Fibroblast of skin of left biceps (primary cell): ENCODE measurements at places on chromosomes 5 and 9.

GRCh38 chr5:1177826-1178528, 23.4 kb upstream of the SLC6A19 start:
- no peak for DNase-seq

- DNase-seq: no peak
These were observed 159.2 kb downstream of the CDC42SE2 start for GRCh38 chr5:131423056-131423455.

DNA sequence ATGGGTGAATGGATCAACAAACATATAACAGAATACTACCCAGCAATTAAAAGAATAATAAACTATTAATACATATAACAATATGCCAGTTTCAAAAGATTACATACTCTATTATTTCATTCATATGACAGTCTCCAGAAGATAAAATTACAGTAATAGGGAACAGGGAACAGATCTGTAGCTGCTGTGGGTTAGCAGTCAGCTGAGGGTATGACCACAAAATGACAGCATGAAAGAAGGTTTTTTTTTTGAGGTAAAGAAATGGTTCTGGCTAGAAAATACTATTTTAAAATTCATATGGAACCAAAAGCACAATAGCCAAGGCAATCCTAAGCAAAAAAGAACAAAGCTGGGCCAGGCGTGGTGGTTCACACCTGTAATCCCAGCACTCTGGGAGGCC, 73.0 kb upstream of the NR5A1 start:
- DNase-seq: no peak

GRCh38 chr9:89425921-89426383, 72.0 kb downstream of the SEMA4D start:
- no peak for DNase-seq

DNA sequence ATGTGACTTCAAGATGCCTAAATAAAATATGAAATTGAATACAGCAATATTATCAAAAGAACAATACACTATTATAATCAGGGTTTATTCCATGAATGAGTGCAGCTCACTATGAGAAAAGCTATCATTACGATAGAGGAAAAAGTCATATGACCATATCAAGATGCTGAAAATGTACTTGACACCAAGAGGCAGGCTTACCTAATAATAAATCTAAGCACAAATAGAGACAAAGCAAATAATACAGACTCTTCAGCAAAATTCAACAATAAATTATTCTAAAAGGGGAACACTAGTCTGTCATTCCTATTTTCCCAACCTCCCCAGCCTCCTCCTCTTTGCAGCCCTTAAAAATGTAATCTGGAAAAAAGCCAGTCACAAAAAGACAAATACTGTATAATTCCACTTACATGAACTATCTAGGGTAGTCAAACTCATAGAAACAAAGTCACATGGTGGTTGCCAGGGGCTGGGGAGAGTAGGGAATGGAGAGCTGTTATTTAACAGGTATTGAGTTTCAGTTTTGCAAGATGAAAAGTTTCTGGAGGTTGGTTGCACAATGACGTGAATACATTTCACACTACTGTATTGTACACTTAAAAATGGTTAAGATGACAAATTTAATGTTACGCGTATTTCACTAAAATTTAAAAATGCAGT, 148.4 kb downstream of the NFIB start:
- DNase-seq: no peak

DNA sequence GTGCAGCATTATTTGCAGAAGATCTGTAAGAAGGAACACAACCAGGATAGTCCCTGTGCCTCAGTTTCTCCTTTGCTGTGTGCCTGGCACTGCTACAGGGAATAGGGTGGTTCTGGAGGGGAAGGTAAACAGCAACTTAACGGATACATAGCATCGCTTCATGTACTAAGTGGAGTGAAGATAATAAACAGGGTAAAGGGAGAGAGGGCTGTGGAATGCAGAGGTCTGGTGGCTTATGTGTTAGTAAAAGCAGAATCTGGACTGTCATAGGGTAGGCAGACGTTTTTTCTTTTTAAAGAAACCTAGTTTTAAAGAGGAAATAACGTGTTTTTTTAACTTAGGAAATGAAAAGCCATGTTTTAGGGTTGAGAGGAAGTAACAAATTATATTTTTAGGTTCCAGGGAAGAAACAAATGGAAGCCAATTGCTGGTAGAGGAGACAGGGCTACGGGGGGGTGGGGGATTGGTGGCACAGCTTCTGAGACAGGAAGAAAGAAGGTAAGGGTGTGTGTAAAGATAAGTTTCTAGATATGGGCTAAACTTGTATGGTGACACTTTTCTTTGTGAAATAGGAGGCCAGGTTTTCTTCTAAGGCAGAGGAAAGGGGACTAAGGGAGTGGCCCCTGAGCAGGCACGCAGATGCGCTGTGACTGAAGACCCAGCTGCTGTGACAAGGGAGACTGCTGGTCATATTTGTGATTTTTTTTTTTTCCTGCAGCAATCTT, 1.3 kb downstream of the GNG10 start:
- no peak for DNase-seq
